ENCODE measurements at places on chromosomes 1 and 21.

DNA sequence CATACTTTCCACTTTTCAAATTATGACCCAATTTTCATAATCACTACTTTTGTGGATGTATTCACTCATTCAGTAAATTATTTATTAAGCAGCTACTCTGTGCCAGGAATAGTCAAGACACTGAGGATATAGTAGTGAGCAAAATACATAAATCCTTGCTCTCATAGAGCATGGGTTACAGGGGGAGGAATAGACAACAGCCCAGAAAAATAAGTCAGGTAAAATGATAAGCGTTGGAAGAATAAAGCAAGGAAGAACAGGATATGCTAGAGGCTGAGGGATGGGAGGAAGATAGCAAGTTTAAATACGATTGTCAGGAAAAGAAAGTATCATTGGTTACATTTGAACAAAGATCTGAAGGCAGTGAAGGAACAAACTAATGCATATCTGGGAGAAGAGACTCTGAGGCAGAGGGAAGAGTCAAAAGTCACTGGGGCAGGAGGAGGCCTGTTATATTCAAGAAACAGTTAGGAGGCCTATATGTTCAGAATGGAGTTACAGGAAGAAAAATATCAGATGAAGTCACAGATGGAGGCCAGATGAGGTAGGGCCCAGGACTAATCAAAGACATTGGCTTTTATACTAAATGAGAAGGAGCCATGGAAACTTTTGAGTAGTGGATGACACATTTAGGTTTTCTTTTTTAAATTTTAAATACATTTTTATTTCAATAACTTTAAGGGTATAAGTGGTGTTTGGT lies 42.9 kb downstream of the SEC22B start:
- peaks cover 3% of the 10 kb centered on the region for H3K27me3 ChIP-seq
- peaks cover 3% of the 10 kb centered on the region for H3K4me1 ChIP-seq
- no peaks in the 10 kb centered on the region for H3K36me3 ChIP-seq

DNA sequence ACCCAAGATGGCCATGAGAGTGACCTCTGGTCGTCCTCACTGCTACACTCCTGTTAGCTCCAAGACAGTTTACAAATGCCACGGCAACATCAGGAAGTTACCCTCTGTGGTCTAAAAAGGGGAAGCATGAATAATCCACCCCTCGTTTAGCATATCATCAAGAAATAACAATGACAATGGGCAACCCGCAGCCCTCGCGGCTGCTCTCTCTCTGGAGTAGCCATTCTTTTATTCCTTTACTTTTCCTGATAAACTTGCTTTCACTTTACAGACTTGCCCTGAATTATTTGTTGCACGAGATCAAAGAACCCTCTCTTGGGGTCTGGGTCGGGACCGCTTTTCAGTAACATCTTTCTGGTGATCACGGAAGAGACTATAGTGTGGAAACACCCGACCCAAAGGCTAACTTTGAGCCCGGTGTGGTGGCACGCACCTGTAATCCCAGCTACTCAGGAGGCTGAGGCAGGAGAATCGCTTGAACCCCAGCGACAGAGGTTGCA lies 19.8 kb upstream of the COX20 start:
- no peak overlapping the region for H3K4me3 ChIP-seq
- H3K36me3 ChIP-seq = no peaks in the 10 kb centered on the region
- DNase-seq = no peak
- no peaks in the 10 kb centered on the region for H3K4me1 ChIP-seq
- no peak overlapping the region for H3K27ac ChIP-seq

DNA sequence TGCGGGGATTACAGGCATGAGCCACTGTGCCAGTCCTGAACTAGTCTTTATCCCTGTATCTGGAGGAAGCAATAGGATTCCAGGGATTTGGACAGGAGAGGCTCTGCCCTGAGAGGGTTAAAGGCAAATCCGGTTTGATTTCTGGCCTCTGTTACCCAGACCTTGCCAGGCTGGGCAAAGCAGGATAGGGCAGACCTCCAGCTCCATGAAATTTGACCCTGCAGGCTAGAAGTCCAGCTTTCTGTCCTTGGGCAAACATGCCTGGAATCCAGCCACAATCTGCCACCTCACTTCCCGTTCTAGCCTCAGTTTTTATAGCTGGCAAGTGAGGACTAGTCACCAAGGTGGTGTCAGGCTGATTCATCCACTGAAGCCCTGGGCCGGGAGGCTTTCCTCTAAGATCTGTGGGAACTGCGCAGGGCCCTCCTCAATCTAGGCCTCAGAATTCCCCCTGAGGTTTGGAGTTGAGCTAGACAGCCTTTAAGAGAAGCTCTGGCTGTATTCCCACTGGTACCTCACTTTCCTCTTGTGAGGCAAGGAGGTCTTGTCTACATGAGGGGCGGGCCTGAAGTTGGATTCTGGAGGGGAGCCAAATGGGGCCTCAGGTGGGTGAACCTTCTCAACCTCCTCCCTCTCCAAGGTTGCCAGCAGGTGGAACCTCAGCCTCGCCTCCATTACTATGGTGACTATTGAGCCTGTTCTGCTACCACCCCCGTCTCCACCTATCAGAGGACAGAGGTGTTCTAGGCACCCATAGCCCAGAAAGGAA lies 7.0 kb upstream of the P3R3URF start:
- H3K27ac ChIP-seq = peak overlapping the region; percentile 86
- no peaks in the 10 kb centered on the region for H3K27me3 ChIP-seq
- H3K36me3 ChIP-seq = no peaks in the 10 kb centered on the region
- no peak for DNase-seq
- peaks cover 15% of the 10 kb centered on the region for H3K4me1 ChIP-seq

GRCh38 chr1:119011116-119011515 lies 23.0 kb upstream of the TBX15 start:
- peaks cover 4% of the 10 kb centered on the region for H3K4me1 ChIP-seq
- H3K27ac ChIP-seq = no peak overlapping the region
- no peak overlapping the region for H3K4me3 ChIP-seq
- no peaks in the 10 kb centered on the region for H3K36me3 ChIP-seq

DNA sequence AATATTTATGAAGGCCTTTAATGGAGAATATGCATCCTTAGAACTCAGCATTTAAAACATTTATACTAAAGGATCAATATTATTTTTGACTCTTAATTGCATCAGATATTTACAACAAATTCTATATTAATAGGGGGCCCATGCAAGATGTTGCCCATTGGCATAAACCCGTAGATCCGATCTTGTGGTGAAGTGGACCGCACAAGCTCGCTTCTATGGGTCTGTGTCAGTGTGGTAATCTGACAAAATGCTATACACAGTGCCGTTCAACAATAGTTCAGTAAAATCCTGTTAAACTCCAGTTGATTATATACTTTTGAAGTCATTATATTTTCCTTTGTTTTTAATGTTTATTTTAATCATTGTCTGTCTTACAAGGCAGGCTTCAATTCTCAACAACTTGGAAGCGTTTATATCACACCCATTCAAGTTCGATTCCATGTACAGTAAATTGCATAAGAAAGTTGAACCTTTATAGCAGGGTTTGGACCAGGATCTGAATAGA lies 809.2 kb downstream of the USP25 start:
- H3K36me3 ChIP-seq = peaks cover 3% of the 10 kb centered on the region
- H3K27ac ChIP-seq = no peak overlapping the region
- no peak overlapping the region for H3K4me3 ChIP-seq
- H3K27me3 ChIP-seq = no peaks in the 10 kb centered on the region

DNA sequence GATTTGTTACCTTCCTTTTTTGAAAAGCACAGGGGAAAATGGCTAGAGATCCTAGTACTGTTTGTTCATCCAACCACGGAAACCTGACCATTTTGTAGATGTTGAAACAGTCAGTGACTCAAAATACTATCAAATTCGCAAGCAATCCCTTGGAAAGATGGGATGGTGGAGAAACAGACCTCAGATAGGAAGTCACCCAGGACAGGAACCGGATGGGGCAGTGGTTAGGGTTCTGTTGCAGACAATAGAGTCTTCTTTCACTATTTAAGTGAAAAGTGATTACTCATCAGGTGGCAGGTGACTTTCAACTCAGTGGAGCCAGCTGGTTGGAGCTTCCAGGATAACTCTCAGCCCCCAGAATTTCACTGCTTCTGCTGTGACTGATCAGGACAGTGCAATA lies 17.0 kb downstream of the LHX4 start:
- DNase-seq = no peak
- H3K27me3 ChIP-seq = peaks cover 32% of the 10 kb centered on the region
- H3K4me3 ChIP-seq = no peak overlapping the region

DNA sequence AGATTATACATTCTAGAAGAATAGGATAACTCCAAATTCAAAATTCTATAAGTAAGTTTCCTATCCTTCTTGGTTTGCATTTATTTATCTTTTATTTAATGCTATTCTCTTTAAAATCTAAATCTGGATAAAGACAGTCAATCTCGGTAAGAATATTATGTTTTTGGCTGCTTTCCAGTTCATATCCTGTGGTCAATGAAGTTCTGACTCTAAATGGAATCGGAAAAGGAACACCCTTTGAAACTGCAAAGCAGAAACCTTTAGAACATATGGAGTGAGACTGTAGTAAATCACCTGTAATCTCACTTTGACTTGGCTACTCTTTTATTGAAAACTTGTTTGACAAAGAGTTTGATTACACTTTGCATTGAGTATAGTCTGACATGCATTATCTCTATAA lies 85.2 kb downstream of the KIFAP3 start:
- DNase-seq = no peak
- H3K4me1 ChIP-seq = no peaks in the 10 kb centered on the region
- no peak overlapping the region for H3K4me3 ChIP-seq
- no peaks in the 10 kb centered on the region for H3K27me3 ChIP-seq
- H3K27ac ChIP-seq = no peak overlapping the region

DNA sequence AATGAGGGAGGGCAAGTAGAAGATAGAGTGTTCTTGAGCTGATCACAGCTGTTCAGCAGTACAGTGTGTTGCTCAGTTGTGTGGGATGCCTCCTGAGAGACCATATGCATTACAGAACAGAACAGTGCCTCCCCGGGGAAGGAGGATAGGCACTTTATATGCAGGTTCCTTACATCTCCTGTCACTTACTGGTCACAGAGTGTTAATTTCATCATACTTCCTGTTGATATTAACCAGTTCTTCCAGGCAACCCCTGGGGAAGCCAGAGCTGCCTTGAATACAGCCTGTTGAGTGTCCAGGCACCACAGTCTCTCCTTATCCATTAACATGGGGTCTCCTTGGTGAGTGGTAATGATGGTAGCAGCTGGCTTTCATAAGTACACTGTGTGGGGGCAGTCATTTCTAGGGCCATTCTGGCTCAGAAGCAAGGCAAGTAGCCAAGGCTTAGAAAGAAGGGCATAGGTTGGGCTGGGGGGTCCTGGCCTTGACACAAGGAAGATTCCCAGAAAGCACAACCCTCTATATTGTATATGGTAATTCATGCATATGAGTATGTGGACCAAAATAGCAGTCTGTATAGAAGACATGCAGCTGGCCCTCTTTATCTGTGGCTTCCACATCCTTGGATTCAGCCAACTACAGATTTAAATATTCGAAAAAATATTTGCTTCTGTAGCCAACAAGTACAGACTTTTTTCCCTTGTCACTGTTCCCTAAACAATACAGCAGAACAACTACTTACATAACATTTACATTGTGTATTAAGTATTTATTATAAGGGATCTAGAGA lies 142.4 kb downstream of the ZP4 start:
- DNase-seq = no peak
- H3K27ac ChIP-seq = no peak overlapping the region
- H3K36me3 ChIP-seq = no peaks in the 10 kb centered on the region
- H3K4me3 ChIP-seq = no peak overlapping the region
- no peaks in the 10 kb centered on the region for H3K27me3 ChIP-seq
- H3K4me1 ChIP-seq = peaks cover 12% of the 10 kb centered on the region

GRCh38 chr1:29452463-29453230 lies 216.3 kb downstream of the PTPRU start:
- DNase-seq = no peak
- H3K4me3 ChIP-seq = no peak overlapping the region
- peaks cover 17% of the 10 kb centered on the region for H3K4me1 ChIP-seq
- H3K27ac ChIP-seq = no peak overlapping the region
- H3K27me3 ChIP-seq = no peaks in the 10 kb centered on the region

GRCh38 chr1:54728027-54728426 lies 12.4 kb downstream of the TTC4 start:
- H3K36me3 ChIP-seq = peaks cover 53% of the 10 kb centered on the region
- no peaks in the 10 kb centered on the region for H3K4me1 ChIP-seq
- no peak for DNase-seq
- no peaks in the 10 kb centered on the region for H3K27me3 ChIP-seq

GRCh38 chr1:95233737-95234500 lies at the start of gene RWDD3:
Gene RWDD3, plus strand, starts transcription at chr1:95234210. Its CDS starts 21 bp downstream, at chr1:95234231.
- H3K27ac ChIP-seq = peak within 1 kb of the TSS; percentile 91
- H3K36me3 ChIP-seq = peaks cover 18% of the 10 kb centered on the region
- H3K27me3 ChIP-seq = no peaks in the 10 kb centered on the region
- peak; percentile 93 for DNase-seq
- H3K4me1 ChIP-seq = peaks cover 27% of the 10 kb centered on the region
- peak within 1 kb of the TSS; percentile 86 for H3K4me3 ChIP-seq

DNA sequence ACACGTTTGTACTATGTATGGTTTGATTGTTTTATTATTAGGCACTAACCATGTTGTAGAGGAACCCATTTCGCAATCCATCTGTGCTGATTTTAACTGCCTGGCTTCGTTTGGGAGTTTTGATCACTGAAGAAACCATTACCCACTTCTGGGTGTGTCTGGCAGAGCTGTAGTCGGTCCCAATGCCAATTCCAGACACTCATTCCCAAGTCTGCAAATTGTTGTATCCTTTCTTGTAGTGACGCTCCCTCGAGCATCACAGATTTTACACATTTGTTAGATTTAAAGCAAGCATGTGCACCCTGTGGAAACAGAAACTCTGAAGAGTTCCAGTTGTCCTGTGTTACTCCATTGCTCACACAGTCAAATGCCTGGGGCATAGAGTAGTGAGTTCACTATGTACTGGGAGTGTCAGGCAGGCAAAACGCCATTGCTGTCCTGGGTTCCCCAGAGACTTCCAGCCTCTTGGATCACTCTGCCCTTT lies 31.0 kb upstream of the EFCAB14 start:
- no peak for DNase-seq
- H3K36me3 ChIP-seq = no peaks in the 10 kb centered on the region
- peaks cover 10% of the 10 kb centered on the region for H3K4me1 ChIP-seq
- no peak overlapping the region for H3K4me3 ChIP-seq

GRCh38 chr1:151832318-151832980 lies 847 bp upstream of the RORC start:
- no peak overlapping the region for H3K4me3 ChIP-seq
- DNase-seq = no peak
- H3K4me1 ChIP-seq = peaks cover 12% of the 10 kb centered on the region
- peaks cover 21% of the 10 kb centered on the region for H3K27me3 ChIP-seq

- no peaks in the 10 kb centered on the region for H3K27me3 ChIP-seq
- H3K27ac ChIP-seq = no peak overlapping the region
- H3K4me1 ChIP-seq = no peaks in the 10 kb centered on the region
- no peak overlapping the region for H3K4me3 ChIP-seq
- no peak for DNase-seq
These were observed 974.8 kb downstream of the ADGRL2 start for GRCh38 chr1:82775406-82776000.
